NCI-H526 treated with DMSO at 0.1 percent for 48 hours (cell line): ENCODE measurements at places on chromosomes 5 and 9.

- no peak for DNase-seq
Measured at GRCh38 chr5:61162832-61163567, 732 bp upstream of the SMIM15 start.

- DNase-seq = peak; percentile 47
Measured at GRCh38 chr5:168356592-168356991, 65.1 kb downstream of the WWC1 start.

GRCh38 chr5:153824909-153825308 lies 213.8 kb downstream of the FAM114A2 start:
- DNase-seq = no peak

DNA sequence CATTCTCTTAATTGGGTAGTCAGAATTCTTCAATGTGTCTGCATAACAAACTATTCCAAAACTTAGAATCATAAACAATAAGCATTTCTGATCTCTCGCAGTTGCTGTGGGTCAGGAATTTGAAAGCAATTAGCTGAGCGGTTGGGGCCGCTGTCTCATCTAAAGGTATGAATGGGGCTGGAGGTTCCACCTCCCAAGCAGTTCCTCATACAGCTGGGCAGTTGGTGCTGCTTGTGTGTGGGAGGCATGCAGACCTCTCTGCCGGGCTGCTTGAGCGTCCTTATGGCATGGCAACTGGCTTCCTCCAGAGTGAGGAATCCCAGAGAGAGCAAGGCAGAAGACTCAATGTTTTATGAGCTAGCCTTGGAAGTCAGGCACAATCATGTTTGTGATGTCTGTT lies 30.2 kb upstream of the SEMA4D start:
- no peak for DNase-seq

DNA sequence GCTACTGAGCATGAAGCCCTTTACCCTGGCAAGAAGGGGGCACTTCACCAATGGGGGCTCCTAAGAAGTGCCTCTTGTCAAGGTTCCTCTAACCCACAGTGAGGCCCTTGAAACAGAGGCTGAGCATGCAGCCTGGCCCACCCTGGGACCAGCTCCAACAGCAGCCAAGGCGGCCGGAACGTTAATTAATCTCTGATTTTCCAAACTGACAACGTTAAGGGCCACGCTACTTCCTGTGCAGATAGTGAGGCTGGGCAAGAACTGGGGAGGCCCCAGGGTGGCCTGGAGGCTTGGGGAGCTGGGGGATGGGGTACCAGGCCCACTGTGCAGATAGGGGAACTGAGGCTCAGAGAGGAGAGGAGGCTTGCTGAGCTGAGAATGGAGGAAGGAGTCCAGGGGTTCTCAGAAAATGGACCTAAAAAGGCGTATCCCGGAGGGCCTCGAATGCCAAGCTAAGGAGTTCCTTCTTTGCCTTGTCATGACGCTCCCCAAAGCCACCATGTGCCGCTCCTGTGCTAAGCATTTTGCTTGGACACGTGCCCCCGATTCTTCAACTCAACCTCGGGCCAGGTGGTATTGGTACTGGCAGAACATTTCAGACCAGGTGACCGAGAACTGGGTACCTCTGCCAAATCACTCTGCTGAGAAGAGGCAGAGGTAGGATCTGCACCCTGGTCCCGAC lies 72.0 kb upstream of the STXBP1 start:
- DNase-seq = no peak

DNA sequence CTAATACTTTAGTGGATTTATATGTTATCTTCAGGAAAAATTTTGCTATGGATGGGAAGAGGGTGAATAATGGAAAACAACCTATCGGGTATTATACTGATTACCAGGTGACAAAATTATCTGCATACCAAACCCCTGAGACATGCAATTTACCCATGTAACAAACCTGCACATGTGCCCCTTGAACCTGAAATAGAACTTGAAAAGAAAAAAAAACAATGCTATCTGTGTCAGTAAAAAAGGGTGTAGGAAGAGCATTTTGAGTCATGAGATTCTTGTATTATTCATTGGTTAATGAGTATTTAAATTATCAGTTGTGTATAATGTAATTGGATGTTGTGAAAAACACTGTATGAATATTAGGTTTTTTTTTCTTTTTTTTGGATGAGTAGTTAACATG lies 75.4 kb downstream of the PRR16 start:
- DNase-seq = no peak

DNA sequence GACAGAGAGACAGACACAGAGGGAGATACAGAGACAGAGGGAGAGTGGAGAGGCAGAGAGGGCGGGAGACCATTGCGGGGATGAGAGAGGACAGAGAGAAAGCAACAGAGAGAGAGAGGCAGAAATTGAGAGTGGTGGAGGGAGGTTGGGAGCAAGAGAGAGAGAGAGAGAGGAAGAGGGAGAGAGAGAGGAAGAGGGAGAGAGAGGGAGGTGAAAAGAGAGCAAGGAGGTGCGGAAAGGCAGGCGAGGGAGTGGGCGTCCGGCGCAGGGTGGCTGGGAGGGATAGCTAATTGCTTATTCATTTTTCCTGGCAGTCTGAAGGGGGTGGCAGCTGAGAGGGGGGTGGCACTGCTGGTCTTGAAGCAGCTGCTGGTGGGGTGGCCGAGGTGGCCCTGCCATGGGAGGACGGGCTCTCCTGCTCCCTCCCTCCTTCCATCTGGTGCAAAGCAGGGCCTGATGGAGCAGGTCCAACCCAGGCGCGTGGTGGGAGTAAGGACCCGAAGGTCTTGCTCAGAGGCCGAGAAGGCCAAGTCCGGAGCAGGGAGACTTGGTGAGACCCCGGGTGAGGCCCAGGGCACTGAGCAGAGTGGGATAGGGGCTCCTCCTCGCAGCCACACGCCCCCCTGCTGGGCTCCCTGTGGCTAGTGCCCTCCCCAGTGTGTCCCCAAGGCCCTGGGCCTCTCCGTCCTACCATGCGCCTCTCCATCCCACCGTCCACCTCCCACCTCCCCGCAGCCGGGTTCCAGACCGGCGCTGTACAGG lies 25.3 kb upstream of the RNU6ATAC start:
- no peak for DNase-seq
